ENCODE measurements at places on chromosomes 1 and 21.

GRCh38 chr21:29526545-29526944 is 227.8 kb downstream of the BACH1 start:
- DNase-seq = no peak

- no peak for DNase-seq
Observed at GRCh38 chr1:112887599-112888283, 68.3 kb downstream of the SLC16A1 start.

DNA sequence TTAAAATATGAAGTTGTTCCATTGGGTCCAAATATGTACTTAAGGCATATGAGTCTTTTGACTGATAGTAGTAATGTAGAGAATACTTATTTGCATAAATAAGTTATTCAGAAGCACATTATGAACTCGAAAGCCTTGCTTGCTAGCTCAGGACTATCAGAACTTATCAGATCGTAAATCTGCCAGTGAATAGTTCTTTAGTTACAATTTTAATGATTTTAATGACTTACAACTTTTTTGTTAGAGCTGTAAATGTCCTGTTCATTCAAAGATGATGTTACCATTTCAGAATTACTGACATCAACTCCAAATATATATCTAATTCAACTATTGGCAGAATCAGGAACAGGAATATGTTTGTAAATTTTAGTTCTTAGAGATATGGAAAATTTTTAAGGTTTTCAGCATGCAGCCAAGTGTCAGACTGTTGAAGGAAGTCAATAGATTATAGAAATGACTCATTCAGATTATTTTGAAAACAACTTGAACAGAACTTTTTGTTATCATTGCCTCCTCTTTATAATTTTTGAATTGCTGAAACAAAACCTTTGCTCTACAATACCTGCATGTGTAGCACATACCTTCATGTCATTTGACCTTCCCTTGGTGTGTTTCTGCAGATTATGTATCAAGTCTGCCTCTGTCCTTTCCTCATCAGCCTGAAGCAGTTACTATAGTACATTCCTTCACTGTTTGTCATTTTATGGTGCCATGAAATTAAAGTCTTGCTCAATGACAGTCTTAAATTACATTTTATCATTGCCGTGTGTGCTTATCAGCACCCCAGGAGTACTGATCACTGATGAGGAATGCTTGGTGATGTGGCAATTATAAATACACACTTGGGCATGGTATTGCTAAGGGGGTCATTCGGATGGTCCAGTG is 44.9 kb downstream of the LRRC8D start:
- DNase-seq = no peak

GRCh38 chr1:181972256-181972655 is 89.3 kb downstream of the ZNF648 start:
- no peak for DNase-seq

DNA sequence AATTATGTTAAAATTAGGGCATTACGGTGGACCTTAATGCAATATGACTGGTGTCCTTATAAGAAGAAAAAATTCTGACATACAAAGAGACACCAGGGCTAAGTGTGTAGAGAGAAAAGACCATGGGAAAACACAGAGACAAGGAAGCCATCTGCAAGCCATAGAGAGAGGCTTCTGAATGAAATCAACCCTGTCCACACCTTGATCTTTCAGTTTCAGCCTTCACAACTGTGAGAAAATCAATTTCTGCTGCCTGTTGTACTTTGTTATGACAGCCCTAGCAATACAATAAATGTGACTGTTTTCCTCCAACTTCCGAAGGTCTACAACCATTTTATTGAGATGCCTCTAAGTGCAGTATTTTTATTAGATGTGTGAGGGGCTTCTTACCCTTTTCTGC is 1407.2 kb downstream of the MRPL39 start:
- no peak for DNase-seq
